ENCODE measurements at places on chromosomes 6 and 20.

GRCh38 chr20:62288535-62289105 is 14.2 kb upstream of the ADRM1 start:
- DNase-seq, result no peak

GRCh38 chr6:100485268-100485667 is 20.5 kb upstream of the SIM1 start:
- no peak for DNase-seq

- DNase-seq, result no peak
These were observed 143.6 kb downstream of the VEGFA start for GRCh38 chr6:43913375-43914271.

- no peak for DNase-seq
These were observed 246.5 kb downstream of the TBX18 start for GRCh38 chr6:84517741-84518530.

GRCh38 chr6:55511122-55511800 is 67.7 kb downstream of the HMGCLL1 start:
- DNase-seq, result no peak

- peak; percentile 100 for DNase-seq
These were observed at the start of the genes NMBR and VTA1 for GRCh38 chr6:142146828-142147662. Gene NMBR (minus strand): TSS chr6:142147122. CDS start chr6:142088658, 58,464 bp downstream. Gene VTA1 (plus strand): TSS chr6:142147263. CDS start chr6:142147288, 25 bp downstream.

GRCh38 chr6:73743556-73743955 is 47.6 kb downstream of the CD109 start:
- no peak for DNase-seq

DNA sequence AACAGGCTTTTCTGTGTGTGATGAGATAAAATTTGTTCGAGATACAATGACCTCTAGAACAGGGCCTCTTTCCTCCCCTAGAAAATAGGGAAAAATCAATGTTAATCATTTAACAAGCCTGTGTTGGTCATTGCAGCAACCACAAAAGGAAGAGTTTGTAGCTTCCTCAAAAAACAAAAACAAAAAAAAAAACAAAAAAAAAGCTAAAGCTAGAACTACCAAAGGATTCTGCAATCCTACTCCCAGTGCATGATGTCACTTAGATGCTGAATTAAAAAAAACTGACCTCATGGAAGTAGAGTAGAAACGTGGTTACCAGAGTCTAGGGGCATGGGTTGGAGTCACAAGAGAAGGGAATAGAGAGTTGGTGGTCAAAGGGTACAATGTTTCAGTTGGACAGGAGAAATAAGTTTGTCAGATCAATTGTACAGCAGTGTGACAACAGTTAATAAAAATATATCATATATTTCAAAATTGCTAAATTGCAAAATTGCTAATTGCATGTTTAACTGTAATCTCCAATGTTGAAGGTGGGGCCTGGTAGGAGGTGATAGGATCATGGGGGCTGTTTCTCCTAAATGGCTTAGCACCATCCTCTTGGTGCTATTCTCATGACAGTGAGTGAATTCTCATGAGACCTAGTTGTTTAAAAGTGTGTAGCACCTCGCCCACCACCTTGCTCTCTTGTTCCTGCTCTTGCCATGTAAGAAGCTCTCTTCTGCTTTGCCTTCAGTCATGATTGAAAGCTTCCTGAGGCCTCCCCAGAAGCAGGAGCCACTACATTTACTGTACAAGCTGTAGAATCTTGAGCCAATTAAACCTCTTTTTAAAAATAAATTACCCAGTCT is 163.4 kb upstream of the SIM1 start:
- peak; percentile 57 for DNase-seq

GRCh38 chr6:134806180-134806798 is 143.6 kb downstream of the ALDH8A1 start:
- DNase-seq, result no peak

DNA sequence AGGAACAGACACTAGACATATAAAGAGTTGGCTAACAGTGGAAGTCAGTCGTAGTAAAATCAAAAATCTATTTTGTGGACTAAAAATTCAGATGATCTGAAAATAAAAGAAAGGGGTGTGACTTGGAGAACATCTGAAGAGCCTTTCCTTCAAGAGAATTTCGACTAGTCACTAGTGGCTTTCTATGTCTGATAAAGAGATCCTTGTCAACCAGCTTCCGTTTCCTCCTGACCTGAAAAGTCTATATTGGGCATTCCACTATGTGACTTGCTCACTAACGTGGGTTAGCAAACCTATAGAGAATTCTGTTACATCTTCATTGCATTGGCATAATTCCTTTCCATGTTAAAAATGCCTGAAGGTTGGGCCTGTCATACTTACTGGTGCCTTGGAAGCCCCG is 25.9 kb downstream of the TRAF3IP2 start:
- DNase-seq, result no peak

DNA sequence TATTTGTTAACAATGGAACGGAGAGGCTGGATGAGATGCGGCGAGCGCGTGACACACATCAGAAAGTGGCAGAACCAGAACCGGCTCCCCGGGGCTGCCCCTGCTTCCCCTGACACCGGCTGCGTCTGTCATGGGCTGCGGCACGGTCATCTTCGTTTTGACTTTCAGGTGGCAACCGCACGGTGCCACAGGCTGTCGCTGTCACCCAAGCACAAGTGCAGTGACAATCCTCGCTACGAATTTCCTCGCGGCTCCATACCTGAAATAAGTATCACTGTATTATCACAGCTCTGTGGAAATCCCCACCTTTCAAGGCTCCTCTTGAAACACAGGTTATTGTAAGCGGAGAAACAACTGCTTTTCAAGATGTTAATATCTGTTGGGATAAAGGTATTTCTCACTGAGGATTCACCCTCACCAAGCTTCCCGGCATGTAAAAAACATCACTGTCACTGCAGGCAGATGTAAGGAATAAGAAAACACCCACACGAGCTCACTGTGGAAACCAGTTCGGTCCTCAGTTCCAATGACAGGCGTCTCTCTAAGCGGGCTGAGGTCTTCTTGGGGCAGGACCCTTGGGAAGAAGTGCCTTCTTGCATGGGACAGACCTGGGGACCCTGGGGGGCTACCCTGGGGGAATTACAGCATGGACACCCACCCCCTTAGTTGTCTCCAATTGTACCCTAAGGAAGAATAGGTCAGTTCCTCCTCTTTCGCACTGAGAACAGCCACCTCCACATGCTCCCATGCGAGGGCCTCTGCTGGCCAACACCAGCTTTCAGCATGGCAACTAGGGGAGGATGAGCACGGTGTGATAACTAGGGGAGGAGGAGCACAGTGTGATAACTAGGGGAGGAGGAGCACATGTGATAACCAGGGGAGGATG is 86.3 kb downstream of the DACT2 start:
- DNase-seq, result no peak

DNA sequence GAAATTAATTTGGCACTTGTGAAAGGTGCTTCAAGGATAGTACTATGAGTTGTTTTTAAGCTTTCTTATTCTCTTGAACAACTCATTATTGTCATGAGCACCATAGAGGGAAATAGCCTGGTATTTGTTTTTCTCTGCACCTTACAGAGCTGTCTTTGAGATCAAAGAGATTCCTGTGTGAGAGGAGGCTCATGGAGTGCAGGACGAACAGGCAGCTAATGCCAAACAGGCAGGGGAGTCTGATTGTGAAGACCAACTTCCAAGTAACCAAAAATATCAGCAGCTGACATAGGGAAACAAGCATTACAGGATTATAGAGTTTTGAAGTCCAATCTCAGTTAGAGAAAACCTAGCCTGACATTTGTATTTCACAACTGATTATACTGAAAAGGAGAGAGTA is 110.6 kb upstream of the TENT5A start:
- no peak for DNase-seq

DNA sequence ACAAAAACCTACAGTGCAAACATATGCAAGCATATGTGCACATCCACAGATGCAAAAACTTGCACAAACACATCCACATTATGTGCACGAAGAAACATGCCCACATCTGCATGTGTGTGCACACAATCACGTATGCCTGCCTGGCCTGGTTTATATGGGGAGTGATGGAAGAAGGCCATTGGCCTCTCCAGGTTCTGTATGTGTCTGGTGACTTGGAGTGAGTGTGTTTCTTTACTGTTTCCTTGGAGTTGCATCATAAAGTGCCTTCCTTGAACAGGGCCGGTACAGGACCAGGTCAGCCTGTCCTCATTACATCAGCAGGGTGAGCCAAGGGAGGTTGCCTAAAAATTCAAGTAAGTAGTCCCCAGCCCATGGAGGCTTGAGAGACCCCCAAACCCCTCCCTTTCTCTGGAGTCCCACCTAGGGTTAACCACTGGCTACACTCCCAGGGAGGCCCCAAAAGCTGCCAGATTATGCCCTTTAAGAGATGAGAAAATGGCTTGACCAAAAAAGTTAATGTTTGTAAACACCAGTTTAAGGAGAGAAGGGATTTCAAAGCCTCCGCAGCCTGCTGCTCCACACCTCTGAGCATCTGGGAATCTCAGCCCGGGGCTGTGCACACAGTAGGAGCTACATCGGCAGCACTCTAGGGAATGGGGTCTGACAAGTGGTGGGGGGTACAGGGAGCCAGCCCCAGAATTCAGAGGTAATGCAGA is 140.8 kb downstream of the VEGFA start:
- DNase-seq, result no peak

GRCh38 chr6:35581633-35582032 is 68.9 kb upstream of the TULP1 start:
- DNase-seq, result no peak

DNA sequence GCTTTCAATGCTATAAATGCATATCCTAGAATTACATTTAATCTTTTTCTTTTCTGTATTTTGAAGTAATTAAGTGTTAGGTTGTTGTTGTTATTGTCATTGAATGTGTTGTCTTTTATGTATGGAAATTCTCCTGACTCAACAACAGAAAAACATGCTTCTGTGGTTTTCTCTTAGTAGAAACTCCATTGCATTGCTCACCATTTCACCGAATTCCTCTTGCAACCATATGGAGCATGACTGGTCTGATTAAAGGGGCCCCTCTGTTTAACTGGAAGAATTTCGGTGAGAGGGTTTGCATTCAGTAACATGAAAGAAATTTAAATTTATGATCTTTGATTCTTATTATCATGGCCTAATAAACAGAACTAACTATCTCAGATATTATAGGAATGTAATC is 454.3 kb upstream of the JARID2 start:
- DNase-seq, result peak; percentile 25

DNA sequence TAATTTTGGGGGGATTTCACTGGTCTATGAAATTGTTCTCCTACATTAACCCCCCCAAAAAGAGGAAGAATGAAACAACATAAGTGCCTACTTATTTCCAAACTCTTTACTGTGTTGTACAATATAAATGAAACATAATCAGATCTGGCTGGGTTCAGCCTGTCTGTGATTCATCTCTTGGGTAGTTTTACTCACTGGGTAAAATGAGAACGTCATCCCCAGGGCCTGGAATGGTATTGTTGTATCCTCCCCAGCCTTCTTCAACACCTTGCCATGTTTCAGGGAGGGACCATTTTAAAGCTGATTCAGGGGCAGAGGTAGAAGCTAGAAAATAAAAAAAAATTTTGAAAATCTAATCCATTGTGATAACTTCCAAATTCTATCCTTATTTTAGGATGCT is 256.7 kb downstream of the PKHD1 start:
- DNase-seq, result no peak

- no peak for DNase-seq
These were observed 236.7 kb downstream of the TENT5A start for GRCh38 chr6:81515562-81516453.

GRCh38 chr20:57593134-57593886 is 26.9 kb downstream of the ZBP1 start:
- no peak for DNase-seq

DNA sequence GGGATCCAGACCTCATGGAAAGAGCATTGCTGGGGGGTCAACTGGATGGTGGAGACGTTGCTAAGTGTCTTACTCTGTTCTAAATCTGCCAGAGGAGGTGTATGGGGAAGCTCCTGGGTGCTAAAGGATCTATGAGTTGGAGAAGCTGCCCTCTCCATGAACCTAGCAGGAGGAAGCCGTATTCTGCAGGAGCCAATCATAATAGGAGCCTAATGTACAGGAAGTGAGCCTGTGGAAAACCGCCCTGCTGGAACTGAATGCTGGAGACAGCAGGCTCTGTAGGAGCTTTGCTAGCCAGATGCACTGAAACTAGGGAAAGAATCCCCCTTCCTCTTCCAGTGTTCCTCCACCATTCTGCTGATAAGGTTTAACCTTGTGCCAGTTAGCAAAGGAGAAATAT is 10.9 kb downstream of the CASP8AP2 start:
- DNase-seq, result peak; percentile 75
